Retinal pigment epithelial cell (primary cell): ENCODE measurements at places on chromosomes 7 and 10.

DNA sequence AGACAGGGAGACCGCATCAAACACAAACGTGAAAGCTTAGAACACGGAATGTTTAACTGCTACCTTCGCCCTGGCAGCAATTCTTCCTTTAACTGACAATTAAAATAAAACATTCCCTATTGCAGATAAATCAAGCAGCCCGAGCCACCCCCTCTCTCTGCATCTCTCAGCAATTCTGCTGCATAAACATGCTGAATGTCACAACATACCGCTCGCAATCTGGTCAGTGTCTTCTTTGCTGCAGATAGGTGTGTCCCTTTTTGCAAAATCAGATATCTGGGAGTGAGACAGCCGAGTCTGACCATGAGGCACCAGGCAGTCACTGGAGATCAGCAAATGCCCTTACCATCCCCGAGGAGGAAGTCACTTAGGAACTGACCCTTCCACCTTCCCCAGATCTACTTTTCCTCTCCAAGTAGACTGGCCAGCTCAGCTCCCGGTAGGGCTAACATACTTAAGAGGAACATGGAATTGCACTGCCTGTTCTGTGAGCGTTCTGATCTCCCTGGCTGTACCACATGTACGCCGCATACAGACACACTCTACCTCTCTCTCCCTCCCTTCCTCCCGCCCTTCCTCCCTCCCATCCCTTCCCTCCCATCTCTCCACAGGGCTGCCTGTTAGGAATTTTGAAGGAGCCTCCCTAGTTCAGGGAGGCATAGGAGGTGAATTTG, at the start of gene FRMD4A:
TSS of gene FRMD4A (minus strand) at position 537 of the 674 bp plus-strand sequence.
- no peak for DNase-seq

DNA sequence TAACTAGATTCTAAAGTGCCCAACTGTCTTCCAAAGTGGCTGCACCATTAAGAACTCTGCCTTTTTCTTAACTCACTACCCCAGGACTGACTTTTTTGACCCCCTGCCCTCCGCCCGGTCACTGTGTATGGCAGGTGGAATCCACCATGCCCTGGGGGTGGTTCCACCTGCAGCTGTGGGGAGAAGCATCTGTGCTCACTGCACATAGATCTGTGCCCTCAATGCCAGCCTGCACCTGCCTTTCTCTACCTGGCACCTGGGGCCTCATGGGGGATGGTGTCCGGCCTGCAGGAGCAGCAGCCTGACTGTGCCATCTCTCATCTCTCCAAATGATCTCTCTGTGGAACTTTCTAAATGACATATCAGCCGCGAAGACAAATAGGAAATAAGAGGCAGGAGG, 353.5 kb downstream of the PAXIP1 start:
- DNase-seq, result no peak

DNA sequence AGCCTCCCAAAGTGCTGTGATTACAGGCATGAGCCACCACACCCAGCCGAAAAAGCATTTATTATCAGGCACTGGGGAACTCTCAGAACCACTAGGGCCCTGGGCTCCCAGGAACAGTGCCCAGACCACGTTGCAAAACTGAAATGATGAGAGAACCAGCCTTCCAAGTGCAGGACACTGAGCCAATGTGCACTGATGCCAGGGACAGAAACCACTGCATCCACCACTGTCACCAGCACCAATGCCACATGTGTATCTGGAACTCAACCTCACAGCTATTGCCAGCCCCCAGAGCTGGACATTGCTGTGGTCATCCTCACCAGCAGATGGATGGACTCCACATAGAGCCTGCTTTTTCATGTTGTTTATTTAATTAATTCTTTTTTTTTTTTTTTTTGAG, 28.2 kb upstream of the TPST1 start:
- no peak for DNase-seq

- DNase-seq, result no peak
Observed at GRCh38 chr10:89442289-89442688, 27.9 kb downstream of the IFIT5 start.

DNA sequence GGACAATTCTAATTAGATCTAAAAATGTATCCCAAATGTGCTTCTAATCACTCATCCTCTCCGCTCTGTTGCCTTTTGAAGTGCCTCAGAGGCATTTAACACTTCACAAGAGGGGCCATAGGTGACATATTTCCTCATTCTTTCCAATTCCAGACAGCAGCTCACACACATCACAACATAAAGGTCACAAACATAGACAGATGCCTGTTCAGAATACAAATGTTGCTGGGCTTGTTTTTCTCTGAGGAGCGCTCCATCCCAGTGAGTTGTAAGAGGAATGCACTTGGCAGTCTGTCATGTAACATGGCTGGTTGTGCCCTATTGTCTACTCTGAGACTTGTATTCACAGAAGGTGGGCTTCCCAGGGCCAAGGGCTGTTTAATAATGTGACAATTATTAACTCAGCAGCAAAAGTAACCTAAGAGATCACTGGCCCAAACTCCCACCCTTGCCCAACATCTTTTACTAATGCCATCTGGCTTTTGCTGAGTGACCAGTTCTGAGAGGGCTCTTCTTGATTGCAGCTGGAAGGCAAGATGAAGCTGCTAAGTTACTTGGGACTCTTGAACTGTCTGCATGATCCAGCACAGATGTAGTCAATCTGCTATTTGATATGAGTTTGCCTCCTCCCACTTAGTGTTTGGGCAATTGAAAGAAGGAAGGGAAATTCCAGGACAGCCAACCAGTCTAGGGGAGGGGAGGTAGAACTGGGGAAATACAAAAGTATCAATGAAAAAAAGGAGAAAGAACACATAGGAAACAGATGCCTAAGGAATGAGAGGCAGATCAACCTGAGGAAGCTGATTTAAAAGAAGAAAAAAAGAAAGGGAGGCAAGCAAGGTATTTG, 13.6 kb downstream of the PON2 start:
- no peak for DNase-seq

- no peak for DNase-seq
Observed at GRCh38 chr7:100115026-100115425, 4.1 kb downstream of the TAF6 start.

GRCh38 chr7:50142425-50143017, 49.5 kb upstream of the ZPBP start:
- DNase-seq, result no peak

GRCh38 chr7:128399991-128400390, 9.8 kb downstream of the IMPDH1 start:
- no peak for DNase-seq

DNA sequence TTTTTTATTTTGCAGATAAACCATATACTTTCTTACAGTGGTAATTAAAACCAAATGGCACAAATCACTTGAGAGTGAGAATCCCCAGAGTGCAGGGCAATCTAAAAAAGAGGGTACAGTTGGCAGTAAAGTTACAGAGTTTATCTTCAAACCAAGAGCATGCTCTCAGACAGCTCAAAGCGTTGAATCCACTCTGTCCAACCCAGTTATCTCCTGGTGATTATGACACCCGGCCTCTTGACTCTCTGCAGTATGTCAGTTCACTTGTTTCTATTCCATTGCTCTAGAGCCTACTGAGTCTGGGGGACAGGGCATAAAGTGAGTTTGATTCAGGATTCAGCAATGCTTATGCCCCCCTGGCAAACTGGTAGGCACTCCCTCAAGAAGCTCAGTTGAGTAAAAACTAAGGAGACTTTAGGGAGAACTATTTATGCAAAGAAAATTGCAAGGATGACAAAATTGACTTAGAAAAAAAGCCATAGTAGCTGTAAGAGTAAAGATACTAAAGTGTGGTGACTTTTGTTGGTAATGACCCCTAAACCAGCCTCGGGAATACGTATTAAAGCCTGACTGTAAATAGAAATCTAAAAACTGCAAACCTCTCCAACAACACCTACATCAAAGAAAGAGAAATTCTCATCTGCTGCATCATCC, 55.5 kb downstream of the COL1A2 start:
- DNase-seq, result no peak

DNA sequence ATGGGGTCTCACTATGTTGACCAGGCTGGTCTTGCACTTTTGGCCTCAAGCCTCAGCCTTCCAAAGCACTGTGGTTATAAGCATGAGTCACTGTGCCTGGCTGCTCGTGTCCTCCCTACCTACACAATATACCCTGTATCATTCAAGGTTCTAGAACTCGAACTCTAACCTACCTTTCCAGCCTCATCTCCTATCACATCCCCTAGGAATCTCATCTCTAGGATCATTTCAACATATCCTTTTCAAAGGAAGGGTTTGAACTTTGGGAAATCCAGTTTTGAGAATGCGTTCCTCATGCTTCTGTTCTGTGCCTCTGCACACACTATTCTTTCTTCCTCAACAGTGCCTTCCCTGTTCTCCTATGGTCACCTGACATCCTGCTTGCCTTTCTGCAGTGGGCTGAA, 87.8 kb upstream of the RHEB start:
- no peak for DNase-seq

DNA sequence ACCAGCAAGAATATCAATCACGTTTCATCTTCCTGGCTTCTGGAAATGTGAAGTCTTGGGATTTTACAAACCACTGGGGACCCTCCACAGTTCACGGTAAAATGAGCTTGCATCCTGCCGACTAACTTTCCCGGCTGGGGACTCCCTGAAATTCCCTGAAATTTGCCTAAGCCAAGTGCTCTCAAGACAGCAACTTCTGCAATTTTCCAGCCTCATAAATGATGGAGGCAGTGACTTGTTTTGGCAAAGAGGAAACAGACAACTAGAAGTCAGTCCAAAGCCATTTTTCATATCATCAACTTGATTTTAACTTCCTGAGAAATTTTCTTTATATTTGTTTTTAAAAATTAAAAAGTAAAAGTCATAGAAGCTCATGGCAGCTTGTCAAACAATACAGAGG, 212.3 kb downstream of the FANK1 start:
- no peak for DNase-seq

DNA sequence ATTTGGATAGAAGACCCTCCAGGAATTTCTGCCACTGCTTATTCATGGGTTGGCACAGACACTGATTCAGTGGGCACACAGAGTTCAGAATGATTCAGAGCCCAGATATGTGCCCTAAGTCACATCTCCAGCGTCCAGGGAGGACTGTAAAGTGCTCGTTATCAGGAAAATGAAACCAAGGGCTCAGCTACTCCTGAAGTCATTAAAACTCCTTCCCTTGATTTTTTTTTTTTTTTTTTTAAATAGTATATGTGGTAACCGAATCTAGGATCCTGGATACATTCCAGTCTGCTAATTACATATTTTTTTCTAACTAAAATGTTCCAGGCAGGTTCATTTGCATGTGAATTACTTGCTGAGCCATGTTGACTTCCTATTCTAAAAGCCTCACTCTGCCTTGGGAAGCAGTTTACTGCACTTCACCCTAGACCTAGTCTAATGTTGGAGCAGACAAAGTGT, 34.7 kb downstream of the MET start:
- DNase-seq, result peak; percentile 43

GRCh38 chr10:107546986-107547385, 382.5 kb upstream of the SORCS1 start:
- no peak for DNase-seq
